ENCODE measurements at places on chromosomes 5 and 9.
A peak's percentile ranks its signal among the peaks of the same experiment; 100 is the strongest.

DNA sequence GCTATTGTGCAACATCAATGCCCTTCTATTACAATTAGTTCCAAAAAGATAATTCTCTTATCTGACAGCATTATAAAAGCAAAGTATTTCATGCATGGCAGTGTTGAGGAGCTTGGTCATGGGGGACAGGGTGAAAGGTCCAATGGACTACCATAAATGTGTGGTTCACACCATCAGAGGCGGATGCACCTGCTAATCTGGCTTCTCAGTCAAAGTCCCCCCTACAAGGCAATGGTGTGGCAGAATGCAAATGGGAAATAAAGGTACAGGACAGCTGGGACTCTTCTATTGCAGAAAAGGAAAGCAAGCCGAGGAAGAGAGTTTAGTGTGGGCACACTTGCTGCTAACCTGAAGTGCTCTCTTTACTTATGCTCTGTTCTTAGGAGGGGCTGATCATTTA is 369.1 kb downstream of the NDUFS4 start:
- DNase-seq: no peak

- no peak for DNase-seq
Measured at GRCh38 chr9:108744641-108745040, 111.1 kb downstream of the ACTL7B start.

GRCh38 chr9:118529624-118530214 is 825.5 kb downstream of the TLR4 start:
- no peak for DNase-seq

DNA sequence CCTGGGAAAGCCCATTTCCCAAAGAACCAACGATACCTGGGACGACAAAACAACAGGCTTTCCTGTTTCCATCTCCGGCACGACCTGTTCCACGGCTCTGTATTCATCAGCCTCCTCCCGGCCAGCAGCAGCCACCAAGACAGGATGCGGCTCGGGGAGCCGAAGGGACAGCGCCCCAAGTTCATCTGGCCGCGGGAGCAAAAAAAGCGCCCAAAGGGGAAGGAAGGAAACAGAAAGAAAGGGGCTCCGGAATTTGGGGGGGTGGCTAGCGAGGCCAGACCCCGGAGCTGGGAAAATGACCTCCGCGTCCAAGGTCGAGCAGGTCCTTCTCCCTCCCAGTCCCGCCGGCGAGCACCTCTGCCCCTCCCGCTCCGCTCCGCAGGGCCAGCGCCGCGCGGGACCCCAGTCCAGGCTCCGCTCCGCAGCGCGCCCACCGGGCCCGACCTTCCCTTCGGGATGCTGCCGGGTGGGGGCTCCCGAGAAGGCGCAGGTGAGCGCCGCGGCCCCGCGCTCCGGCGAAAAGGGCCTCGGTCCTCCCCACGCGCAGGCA is 608 bp downstream of the ELOVL7 start:
- DNase-seq: no peak

DNA sequence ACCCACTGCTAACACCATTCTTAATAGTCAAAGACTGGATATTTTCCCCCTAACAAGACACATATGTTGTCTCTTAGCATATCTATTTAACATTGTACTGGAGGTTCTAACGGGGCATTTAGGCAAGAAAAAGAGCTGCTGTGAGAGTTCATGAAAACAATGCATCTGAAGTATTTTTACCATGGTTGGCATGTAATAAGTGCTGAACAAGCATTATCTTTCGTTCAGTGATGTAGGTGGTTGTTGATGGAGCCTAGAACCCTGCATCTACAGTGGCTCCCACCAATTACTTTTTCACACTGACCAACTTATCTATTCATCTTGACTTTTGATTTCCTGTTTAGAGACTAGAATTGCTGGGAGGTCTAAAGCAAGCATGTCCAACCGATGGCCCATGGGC is 12.8 kb downstream of the B4GALT1 start:
- no peak for DNase-seq

GRCh38 chr9:83208065-83208850 is 145.3 kb upstream of the RASEF start:
- no peak for DNase-seq

DNA sequence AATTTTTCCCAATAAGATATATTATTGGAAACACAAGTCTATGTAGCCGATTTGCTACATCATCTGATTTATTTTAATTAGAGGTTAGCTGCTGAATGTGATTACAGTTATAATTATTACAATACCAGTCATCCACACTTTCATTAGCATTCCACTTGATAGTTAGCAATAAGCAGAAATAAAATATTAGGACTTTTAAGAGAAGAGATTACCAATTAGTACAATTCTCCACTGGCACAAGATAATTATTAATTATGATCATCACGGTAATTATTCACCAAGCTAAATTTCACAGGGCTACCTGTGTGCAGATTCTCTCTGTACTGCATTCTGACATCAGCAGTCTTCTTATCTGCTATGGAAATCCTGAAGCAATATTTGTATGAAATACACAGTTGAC is 474.7 kb downstream of the TLE4 start:
- no peak for DNase-seq

DNA sequence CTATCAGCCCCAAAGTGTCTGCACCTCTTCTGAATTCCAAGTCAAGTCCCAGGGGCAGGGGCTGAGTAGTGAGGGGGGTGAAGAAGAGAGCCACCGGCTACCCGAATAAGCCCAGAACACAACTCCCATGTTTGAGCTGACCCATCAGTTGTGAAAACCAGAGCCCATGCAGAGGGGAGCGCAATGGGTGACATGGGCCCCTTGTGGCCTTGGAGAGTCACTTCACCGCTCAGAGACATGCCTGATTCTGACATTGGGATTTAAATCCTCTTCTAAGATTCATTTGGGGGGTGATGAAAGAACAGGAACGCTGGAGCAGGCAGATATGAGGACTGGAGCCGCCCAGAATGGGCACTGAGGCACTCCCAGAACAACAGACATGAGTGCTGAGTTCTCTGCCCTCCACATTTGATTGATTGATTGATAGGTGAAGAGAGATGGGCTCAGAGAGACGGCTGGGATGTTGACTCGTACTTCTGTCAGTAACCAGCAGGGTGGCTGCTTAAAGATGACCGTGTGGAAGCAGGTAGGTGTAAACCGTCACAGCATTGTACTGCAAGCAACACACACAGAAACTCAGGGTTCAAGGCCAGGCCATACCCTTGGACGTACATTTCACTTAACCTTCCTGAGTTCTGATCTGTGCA is 74.3 kb downstream of the GPR21 start:
- DNase-seq: no peak

GRCh38 chr5:139117342-139117884 is 80.8 kb downstream of the SIL1 start:
- DNase-seq: no peak

- DNase-seq: no peak
Measured at GRCh38 chr5:37900692-37901091, 60.9 kb upstream of the GDNF start.

- no peak for DNase-seq
Measured at GRCh38 chr9:107635101-107635802, 145.7 kb upstream of the KLF4 start.

DNA sequence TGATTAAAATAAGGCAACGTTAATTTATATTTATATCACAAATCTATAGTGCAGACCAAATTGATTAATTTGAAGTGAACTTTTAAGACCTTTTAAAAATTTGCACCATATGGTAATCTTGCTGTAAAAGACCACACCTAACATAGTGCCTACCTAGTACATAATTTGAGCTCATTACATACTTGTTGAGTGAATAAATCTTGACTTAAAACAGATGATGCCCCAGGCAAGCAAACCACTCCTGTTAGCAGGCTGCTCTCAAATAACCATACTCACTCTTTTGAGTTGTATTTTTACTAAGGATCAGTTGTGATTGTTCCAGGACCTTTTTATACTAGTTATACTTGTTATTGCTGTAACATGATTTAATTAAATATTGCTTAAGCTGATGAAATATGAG is 27.2 kb downstream of the CMYA5 start:
- no peak for DNase-seq

- DNase-seq: no peak
Measured at GRCh38 chr5:111075520-111075919, 4.0 kb downstream of the TSLP start.

DNA sequence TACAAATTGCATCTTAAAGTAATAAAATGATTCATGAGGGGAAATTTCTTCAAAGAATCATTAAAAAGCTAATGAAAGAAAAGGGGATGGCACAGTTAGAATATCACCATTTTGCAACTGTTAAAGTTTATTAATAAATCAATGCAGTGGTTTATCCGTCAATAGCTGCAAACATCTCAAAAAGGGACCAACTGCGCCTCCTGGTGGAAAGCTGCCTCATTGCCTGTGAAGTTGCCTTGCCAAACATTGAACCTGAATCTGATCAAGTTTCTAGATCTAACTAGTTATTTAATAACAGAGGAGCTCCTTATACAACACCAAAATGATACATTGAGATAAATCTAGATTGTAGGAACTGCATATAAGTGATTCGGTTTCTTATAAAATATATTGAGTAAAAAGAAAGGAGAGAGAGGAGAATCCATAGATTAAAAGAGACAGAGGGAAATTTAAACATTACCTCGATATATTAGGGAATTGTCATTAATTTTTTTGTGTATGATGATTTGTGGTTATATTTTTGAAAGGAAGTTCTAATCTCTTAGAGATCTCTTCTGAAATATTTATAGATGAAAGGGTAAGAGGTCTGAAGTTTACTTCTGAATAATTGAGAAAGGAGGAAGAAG is 6.9 kb upstream of the NDUFB6 start:
- peak; percentile 53 for DNase-seq

DNA sequence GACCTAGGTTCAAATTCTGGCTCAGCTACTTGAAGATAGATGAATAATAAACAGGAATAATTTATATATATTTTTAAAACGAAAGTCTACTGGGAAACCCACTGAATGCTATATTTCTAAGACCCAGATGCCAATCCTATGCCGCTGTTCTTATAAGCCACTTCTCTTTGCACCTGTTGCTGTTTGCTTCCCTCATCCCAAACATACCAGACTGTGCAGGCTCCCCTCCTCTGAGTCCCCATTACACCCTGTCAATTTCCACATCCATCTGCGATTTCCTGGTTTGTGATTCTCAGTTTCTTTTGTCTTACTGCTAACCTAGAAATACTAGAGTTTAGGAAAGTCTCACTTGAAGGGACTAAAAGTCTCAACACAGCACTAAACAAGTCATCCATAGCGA is 92.8 kb upstream of the CAST start:
- no peak for DNase-seq

- no peak for DNase-seq
Measured at GRCh38 chr5:88847420-88847819, 35.6 kb downstream of the MEF2C start.

DNA sequence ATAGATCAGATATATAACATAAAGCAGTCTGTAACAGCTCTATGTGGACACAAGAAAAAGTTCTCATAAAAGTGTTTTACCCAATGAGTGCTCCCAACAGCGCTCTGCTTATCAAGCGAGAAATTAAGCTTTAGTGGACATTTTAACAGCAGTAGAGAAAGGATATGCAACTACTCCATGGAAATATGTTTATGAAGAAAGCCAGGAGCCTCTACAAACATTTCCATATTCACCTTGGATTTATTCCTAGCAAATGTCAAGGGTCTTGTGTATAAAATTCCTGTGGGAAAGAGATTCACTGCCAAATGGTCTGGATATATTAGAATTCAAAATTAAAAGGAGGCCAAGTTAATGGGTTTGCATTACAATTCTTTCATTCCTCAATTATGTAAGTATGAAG is 66.5 kb downstream of the DTWD2 start:
- DNase-seq: no peak

GRCh38 chr5:143499480-143500114 is 96.1 kb upstream of the NR3C1 start:
- no peak for DNase-seq

DNA sequence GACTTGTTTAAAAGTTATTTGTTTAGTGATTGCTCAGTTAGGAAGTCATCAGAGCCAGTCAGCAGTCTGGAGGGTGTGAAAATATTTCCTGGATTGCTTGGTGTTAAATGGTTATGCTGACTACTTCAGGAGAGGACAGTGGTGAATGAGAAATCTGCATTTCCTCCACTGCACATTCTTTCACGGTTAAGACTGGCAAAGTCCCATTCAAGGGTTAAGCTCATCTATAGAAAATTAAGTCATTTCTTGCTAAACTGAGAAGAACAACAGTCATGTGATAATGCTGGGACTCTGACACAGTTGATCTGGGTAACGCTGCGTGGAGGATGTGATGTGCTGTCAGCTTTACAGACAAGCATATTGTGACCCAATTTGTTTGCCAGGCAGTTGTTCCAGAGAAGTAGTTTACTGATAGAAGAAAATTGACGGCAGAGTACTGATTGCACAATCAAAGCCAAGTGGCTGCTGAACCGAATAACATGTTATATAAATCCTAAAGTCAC is 80.4 kb downstream of the GRAMD2B start:
- no peak for DNase-seq

- DNase-seq: no peak
Measured at GRCh38 chr5:141084487-141084989, 9.9 kb upstream of the PCDHB2 start.

DNA sequence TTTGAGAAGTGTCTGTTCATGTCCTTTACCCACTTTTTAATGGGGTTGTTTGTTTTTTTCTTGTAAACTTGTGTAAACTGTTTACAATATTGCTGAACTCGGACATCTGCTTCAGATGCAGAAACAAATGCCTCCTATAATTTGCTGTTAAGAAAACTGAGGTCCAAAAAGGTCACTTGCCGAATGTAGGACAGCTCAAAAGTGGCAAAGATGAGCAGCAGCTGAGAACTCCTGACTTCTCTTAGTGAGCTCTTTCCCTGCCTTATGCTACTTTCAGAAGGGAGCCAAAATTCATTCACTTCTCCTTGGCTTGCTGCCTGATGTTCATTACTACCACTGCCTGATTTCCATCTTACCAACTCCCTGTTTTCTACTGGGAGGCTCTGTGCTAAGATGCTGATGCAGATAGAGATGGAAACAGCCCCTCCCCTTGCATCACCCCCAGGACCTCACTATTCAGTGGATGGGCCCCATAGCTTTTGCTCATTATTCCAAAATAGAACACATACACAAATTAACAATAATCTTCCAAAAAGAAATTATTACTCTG is 60.1 kb downstream of the SEMA6A start:
- DNase-seq: no peak

DNA sequence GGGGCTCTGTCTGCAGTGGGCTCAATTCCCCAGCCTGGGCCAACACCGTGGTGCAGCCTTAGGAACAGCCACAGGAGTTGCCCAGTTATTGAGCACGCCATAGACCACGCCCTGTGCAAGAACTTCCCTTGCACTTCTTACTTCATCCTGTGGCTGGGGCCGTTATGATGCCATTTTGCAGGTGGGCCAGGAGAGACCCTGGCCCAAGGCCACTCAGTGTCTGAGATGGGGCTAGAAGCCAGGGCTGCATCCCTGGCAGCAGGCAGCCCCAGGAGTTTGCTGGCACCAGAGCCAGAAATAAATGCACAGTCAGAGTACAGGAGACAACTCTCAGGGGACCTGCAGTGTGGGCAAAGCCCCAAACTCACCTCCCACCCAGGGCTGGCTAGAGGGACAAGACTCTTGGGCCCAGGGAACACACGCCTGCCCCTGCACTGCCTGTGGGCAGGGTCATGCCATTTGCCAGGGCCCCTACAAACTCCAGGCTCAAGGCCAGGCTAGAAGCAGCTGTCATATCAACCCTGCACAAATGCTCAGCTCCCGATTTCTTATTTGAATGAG is 6.7 kb downstream of the CORO2A start:
- DNase-seq: no peak
